Naive thymus-derived CD4-positive, alpha-beta T cell (primary cell): ENCODE measurements at places on chromosomes 1 and 21.

DNA sequence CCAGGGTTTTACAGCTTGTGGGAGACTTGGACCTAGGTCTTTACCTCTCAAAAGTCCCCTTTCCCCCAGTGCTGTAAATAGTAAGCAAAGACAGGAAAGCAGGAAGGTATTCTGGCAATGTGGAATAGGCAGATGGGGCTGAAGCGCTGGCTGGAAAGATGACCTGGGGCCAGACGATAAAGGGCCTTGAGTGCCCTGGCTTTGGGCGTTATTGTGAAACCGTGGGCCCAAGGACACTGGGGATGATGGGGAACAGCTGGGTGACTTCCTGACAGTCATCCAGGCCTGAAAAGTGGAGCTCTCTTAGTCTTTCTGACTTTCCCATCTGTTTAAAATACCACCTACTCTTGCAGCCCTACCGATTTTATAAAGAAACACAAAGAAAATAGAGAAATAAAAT, 16.3 kb downstream of the URB2 start:
- DNase-seq = no peak

DNA sequence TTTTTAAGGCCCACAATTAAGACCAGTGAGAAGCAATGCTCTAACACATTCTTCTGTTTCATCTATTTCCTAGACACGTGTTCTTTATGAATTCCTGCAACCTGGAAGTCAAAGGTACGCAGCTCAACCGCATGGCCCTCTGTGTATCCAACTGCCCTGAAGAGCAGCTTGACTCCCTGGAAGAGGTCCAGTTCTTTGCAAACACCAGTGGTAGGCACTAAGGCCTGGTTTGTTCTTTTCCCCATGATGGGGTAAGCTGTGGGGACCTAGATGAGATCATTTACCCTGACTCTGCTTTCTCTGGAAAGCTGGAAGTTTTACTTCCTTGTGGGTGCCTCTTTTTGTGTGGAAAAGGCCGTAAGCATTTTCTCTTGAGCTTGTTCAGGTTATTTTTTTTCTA, 7.3 kb downstream of the SLC44A3 start:
- no peak for DNase-seq

GRCh38 chr1:93687542-93687941, 5.9 kb upstream of the BCAR3 start:
- DNase-seq = no peak

GRCh38 chr1:175864183-175864582, 120.8 kb upstream of the TNR start:
- no peak for DNase-seq

GRCh38 chr1:30782361-30783255, 25.0 kb upstream of the LAPTM5 start:
- DNase-seq = peak; percentile 55

- DNase-seq = no peak
Measured at GRCh38 chr1:245493029-245493428, 338.2 kb downstream of the KIF26B start.

- no peak for DNase-seq
Measured at GRCh38 chr1:210464519-210465039, 135.9 kb downstream of the HHAT start.

- no peak for DNase-seq
Measured at GRCh38 chr1:115620453-115620852, 21.3 kb upstream of the VANGL1 start.

GRCh38 chr1:242185731-242186130, 186.8 kb upstream of the MAP1LC3C start:
- no peak for DNase-seq

DNA sequence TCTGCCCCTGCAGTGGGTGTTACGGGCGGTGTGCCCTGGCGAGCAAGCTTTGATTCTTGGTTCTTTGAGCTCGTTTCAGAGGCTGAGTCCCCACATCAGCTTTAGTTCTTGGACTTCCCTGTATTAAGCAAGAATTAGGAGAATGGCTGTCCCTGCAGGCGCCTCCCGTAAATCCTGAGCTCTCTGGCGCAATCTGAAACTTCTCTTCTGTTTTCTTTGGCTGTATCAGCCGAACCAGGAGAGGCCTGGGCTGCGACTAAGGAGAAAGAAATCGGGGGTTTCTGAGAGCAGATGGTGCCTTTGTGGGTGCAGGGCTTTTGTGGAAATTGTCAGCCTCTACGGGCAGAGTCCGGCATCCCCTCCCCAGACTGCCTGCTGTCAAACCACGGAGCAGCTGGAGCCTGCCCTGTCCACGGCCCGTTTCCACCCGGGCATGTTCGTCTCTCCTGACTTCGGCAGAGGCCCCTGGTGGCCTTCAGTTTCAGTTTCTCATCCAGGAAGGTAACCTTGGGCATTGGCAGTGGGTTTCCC, 17.9 kb downstream of the CSTB start:
- no peak for DNase-seq
